CD4-positive, alpha-beta T cell treated with Interleukin-15 for 4 hours (primary cell): ENCODE measurements at places on chromosomes 12 and 14.

DNA sequence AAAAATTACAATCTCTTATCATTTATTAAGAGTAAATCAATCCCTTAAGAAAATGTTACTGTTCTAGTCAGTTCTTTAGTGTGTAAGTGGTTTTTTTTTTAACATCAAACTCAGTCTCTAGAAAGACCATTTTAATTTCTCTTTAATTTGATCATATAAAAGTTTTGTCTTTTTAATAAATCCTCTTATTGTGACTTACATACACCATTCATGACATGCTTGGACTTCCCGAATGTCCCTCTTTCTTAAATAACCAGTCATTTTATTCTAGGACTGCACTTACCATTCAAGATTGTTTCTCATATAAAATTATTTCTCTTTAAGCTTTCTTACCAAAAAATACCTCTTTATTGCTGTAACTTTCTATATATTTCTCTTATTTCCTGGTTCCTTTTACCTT lies 60.8 kb upstream of the EVL start:
- no peak for DNase-seq

DNA sequence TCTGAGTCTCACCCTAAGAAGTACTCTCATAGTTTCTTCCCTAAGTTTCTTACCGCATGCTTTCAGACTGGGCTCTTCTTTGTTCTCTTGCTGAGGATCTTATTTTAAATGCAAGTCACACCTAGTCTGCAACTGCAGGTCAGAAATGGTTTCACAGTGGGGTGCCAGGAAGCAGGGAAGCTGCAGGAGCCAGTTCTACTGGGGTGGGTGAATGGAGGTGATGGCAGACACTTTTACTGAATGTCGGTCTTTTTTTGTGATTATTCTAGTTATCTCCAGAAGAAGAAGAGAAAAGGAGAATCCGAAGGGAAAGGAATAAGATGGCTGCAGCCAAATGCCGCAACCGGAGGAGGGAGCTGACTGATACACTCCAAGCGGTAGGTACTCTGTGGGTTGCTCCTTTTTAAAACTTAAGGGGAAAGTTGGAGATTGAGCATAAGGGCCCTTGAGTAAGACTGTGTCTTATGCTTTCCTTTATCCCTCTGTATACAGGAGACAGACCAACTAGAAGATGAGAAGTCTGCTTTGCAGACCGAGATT lies 1.7 kb downstream of the FOS start:
- no peak for DNase-seq

GRCh38 chr14:55948399-55948798 lies 169.8 kb upstream of the PELI2 start:
- DNase-seq, result no peak

- peak; percentile 54 for DNase-seq
Measured at GRCh38 chr14:99287269-99287942, 15.4 kb upstream of the BCL11B start.

DNA sequence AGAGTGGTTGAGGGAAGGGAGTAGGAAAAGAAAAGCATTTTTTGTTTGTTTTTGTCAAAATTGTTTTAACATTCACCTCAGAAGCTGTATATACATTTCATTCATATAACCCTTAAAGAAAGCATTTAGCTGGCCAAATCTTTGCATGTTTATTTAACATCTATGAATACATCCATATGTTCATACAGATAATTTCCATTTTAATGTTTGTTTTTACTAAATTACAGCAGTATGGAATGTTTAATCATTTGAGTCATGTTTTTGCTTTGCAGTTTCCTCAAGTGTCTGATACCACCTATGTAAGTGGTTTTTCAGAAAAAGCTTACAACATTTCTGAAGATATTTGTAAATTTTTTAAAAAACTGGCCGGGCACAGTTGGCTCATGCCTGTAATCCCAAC lies 84.3 kb upstream of the ATF1 start:
- no peak for DNase-seq

GRCh38 chr14:91046488-91047072 lies 13.9 kb downstream of the RPS6KA5 start:
- DNase-seq, result no peak

DNA sequence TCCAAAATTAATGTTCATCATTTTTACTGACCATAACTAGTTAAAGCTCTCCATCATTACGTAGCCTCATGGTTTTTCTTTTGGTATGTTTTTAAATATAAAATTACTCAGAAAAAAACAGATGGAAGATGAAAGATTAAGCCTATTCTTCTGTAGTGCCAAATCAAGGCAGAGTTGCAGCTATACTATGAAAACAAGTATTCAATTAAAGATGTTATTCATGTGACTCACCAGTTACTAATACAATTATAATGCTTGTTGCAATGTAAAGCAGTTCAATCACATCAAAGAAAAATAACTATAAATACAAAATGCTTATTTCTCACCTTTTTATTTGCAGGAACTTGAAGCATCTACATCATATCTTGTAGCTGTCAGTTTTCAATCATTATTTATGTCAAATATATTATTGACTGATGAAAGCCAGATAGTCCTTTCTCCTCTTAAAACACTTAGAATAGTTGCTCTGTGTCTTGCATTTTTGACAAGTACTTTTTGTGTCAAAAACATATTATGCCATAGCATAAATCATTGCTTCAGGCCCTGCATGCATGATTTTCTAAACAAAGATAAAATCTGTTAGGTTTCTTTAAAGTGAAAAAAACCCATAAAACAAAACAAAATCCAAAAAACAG lies 36.0 kb upstream of the TRHDE start:
- DNase-seq, result no peak

DNA sequence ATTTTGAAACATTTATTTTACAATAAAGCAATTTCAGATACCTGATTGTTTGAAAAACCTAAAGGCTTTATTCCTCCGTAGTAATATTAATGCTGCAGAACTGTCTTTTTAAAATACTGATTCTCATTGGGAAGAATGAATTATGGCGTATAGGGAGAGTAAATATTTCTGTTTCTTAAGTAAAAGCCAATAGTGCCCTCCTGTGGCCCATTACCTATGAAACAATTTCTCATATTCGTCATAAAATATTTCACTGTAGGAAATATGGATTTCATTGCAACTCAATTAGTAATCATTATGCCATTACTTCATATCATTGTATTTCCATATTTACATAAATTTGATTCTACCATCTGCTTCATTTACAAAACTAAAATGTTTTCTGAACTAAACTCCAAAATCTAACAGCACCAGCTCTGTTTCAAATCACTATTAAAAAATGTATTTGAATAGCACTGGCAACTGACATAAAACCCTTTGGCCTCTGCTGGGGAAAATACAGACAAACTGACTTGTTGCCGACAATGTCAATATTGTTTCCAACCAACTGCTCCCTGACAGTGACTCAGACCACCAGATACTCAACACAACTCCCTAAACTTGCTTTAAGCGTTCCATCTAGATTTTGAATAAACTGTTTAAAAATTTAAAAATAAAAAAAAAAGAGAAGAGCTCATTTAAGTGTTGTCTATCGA lies 290.3 kb downstream of the NAV3 start:
- DNase-seq, result no peak

DNA sequence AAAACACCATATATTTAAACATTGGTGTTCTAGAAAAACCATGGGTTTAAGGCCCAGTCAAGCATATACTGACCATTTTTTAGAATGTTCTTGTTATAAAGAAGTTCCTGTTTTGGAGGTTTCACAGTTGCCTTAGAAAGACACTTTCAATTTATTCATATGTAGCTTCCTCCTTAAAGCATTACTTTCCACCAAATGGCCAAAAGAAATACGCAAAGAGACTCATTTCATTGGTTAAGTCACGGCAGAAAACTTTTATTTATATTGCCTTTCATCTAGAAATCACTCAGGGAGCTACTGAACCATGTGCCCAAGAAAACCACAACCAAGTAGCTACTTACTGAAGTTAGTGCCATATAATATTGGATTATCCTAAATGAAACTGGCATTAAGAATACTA lies 40.0 kb downstream of the MYBPC1 start:
- no peak for DNase-seq

DNA sequence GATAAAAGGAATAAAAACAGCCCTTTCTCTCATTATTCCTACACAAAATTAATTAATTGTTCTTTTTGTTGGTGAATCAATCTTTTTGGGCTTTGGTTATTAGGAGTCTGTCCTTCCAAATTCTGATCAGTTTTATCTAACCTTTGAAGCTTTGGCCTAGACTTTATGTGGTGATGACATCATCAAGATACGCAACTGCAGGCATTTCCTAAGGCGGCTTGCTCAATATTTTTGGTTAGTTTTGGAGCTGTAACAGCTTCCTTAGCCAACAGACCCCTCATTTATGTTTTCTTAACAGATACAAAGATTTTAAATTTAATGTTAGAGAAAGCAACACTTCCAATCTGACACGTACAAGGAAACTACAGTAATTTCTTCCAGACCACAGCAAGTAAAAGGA lies 87.8 kb upstream of the PDE3A start:
- DNase-seq, result no peak

GRCh38 chr12:123764109-123764508 lies 2.0 kb downstream of the DNAH10 start:
- DNase-seq, result no peak

DNA sequence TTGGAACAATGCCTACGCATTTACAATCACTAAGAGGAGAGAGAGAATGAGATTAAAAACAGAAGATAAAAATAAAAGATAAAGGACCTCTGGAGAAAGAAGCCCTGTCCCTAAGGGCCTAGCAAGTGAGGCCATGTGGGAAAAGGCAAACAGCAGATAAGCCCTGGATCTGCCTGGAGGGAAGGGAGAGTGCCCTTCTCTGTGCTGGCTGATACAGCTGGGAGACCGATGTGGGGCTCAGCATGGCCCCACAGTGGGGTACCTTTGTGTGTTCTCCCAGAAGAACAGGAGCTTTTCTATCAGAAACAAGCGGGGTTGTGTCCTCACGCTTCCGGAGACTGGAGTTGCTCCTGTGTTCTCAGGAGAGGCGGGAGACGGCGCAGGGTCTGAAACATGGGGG lies 59.9 kb downstream of the TMCC3 start:
- DNase-seq, result no peak

- DNase-seq, result peak; percentile 68
Measured at GRCh38 chr14:20857630-20858261, 33.4 kb upstream of the RNASE3 start.

DNA sequence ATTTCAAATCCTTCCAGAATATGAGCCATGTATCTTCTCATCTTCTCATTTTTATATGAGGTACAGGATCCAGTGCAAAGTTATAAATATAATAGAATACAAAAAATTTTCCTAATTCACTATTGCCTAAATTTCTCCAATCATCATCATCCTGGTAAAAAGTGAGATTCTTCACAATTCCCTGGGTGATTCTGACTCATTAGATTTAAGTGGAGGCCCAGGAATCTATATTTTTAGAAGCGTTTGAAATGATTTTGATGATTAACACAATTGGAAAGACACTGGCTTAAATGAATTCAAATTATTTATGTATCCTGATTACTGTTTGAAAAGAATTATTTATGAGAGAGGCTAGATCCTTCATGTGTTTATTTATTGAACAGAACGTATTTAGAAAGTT lies 380.3 kb upstream of the PDE3A start:
- no peak for DNase-seq

GRCh38 chr12:120093592-120094355 lies 22.8 kb downstream of the RAB35 start:
- DNase-seq, result no peak

DNA sequence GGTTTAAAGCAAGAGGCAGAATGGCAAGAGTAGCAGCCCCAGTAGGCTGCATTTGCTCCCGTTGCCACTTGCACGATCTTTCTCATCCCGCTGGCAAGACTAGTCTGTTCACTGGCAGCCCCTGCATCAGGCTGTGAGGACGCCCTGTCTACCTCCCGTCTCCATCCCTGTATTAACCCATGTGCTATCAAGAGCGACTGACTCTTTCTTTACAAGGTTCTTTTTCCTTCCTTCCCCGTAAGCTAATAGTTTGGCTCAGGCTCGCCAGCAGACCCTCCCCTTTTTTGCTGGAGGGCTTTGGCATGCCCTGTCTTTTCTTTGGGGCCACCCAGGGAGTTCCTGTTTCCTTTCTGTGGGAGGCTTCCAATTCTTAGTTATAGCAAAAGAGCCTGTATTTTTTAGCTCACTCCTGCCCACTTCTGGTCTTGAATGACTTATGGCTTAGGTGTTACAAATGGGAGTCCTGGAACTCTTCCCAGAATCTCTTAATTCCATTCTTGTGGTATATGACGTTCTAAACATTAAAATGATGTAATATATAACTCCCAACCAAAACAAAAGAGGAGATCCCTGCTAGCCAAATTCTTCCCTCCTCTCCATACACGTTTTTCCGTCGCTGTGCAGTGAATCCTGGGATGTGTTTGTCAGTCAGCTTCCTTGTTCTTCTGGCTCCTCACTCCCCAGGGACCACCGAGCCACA lies 149.0 kb downstream of the PRKCH start:
- DNase-seq, result no peak

DNA sequence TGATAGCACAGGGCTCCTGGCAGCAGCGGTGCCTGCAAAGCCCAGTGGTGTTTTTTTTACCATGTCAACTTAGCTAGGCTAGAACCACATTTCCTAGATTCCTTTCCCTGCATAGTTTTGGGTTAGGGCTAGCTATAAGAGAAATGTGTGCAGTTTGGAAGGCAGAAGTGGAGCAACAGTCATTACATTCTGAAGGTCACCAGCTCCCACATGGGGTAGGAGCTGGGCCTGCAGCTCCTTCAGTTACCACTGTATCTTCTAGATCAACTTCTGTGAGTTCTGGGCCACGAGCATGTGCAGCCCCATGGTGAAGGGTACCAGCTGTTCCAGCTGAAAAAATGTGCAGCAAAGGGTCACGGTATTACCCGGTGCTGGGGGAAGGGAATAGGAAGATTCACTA lies 2.3 kb upstream of the SLC25A3 start:
- no peak for DNase-seq

GRCh38 chr14:104925214-104925854 lies 655 bp downstream of the PLD4 start:
- no peak for DNase-seq

DNA sequence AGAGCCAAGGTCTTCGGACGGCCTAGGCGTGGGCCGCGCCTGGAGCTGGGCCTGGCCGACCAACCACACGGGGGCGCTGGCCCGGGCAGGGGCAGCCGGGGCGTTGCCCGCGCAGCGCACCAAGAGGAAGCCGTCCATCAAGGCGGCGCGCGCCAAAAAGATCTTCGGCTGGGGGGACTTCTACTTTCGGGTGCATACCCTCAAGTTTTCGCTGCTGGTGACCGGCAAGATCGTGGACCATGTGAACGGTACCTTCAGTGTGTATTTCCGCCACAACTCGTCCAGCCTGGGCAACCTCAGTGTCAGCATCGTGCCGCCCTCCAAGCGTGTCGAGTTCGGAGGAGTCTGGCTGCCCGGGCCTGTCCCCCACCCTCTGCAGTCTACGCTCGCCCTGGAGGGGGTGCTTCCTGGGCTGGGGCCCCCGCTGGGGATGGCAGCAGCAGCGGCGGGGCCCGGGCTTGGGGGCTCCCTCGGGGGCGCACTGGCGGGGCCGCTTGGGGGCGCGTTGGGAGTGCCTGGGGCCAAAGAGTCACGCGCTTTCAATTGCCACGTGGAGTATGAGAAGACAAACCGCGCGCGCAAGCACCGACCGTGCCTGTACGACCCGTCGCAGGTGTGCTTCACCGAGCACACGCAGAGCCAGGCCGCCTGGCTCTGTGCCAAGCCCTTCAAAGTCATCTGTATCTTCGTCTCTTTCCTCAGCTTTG lies 4.4 kb upstream of the SHMT2 start:
- peak; percentile 47 for DNase-seq

- DNase-seq, result no peak
Measured at GRCh38 chr14:103273745-103274615, 60.1 kb upstream of the EIF5 start.

- no peak for DNase-seq
Measured at GRCh38 chr12:114668151-114668885, 15.7 kb downstream of the TBX3 start.
